ENCODE measurements at places on chromosomes 5 and 9. TPM values are rescaled to one million over a fixed set of nuclear protein-coding genes. Genes with fewer than 3 reads are reported as not detected.

The FUT7 gene
- total RNA-seq: not detected

DNA sequence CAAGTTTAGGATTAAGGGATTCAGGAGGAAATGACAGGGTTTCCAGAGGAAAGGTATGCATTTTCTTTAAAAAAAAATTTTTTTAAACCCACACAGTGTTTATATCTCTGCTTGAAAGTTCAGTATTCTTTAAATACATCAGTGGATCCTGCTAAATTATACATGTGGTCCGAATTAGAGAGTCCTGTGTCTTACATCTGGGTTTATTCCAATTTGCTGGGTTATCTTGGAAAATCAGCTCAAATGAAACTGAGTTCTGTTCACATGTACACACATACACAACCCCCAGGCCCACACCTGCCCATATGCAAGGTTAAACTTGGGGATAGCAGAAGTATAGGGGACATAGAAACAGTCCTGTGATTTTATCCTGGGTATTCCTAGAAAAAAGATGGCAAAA lies 493.7 kb downstream of the ZNF608 start:
- no peak for DNase-seq

DNA sequence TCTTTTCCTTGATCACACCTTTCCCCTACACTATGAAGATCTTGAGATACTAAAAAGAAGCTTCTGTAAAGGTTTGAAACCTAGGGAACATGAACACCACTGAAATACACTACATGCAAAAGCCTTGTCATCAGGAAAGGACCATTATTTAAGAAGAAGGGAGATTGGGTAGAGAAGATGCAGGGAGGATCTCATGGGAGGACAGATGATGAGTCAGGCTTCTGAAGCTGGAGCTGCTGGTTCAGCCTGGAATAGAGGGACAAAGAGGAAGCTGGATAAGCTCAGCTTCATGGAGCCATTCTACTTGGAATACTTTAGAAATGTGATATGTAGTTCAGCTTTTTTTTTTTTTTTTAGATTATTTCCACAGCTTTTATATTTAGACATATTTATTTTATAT lies 169.8 kb downstream of the MAN2A1 start:
- no peak for DNase-seq

The PCDHB13 gene
- 1.4 TPM for total RNA-seq

GRCh38 chr5:73114044-73114688 lies 6.2 kb upstream of the TMEM171 start:
- DNase-seq: no peak

GRCh38 chr9:114954956-114955582 lies 24.7 kb upstream of the TNFSF8 start:
- DNase-seq: no peak

The ABO gene
- total RNA-seq: under 0.01 TPM

The JAK2 gene
- 8.2 TPM for total RNA-seq

GRCh38 chr5:180599981-180600553 lies 8.8 kb upstream of the SCGB3A1 start:
- DNase-seq: no peak

DNA sequence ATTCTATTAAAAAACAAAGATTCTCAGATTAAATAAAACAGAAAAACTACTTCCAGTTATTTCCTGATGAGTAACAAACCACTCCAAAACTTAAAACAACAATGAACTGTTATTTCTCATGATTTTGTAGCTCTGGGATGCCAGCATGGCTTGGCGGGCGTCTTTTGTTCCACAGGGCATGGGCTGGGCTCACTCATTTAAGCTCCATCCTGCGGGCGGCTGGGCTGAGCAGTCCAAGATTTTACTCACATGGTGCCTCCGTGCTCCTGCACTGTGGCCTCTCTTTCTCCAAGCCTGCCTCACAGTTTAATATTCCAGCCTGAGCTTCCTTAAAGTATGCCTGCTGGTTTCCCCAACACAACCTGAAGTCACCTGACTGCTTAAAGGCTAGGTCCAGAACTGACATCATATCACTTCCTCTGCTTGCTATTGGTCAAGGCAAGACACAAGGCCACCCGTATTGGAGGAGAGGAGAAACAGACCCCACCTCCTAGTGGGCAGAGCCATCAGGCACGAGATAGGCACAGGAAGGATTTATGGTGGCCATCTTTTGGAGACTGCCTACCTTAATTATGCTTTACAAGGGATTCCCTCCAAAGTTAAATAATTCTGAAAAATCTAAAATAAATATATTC lies 41.6 kb upstream of the ZBTB43 start:
- DNase-seq: peak; percentile 17

- no peak for DNase-seq
Measured at GRCh38 chr9:94868464-94868863, 142.0 kb downstream of the AOPEP start.

Measured in dermis blood vessel endothelial cell (primary cell).